ENCODE measurements at places on chromosomes 1 and 21.

DNA sequence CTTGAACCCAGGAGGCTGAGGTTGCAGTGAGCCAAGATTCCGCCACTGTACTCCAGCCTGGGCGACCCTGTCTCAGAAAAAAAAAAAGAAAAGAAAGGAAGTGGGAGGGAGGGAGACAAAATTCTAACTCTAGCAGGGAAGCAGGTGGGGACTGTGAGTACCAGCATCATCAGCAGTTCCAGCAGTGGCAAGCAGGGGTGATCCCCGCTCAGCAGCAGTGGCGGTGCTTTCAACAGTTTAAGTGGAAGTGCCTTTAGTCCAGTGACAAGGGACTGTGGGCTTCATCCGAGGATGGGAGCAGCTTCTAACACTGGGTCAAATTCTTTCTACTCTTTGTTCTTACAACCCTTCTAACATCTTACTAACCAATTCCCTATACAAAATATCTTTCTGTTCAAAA, 858.1 kb upstream of the ADAMTS5 start:
- DNase-seq, result no peak

DNA sequence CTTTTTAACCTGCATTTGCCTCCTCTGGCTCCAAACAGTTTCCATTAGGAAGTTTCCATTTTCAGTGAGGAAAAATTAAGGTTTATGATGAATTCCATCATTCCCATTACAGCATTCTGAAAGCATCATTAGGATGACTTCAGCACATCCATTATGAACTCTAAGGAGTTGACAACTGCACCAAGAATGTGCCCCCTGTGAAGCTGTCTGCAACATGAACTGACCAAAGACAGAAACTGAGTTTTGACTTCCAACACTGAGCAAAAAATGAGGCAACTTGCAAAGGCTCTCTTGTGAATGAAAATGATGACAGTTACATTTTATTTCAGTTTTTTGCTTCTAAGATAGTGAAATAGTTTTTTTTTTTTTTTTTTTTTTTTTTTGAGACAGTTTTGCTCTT, 18.3 kb upstream of the KCNE1 start:
- DNase-seq, result peak; percentile 82

DNA sequence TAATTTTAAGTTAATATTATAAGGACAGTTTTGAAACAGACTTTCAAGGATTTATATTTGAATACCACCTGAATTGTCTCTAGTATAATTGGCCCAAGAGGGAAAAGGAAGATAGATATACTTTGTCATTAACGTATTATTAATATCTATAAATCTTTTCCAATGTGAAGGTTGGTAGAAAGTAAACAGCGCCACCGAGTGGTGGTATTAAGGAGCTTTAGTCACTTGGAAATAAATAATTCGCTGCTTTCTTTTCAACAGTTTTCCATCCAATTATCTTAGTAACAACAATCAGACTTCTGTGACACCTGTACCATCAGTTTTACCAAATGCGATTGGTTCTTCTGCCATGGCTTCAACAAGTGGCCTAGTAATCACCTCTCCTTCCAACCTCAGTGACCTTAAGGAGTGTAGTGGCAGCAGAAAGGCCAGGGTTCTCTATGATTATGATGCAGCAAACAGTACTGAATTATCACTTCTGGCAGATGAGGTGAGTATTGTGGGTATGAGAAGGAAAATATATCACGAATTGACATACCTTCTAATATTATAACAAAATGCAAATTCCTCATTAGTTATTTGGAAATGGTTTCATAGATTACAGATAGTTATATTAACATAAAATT, 37.7 kb downstream of the SH3GLB1 start:
- peak; percentile 51 for DNase-seq

DNA sequence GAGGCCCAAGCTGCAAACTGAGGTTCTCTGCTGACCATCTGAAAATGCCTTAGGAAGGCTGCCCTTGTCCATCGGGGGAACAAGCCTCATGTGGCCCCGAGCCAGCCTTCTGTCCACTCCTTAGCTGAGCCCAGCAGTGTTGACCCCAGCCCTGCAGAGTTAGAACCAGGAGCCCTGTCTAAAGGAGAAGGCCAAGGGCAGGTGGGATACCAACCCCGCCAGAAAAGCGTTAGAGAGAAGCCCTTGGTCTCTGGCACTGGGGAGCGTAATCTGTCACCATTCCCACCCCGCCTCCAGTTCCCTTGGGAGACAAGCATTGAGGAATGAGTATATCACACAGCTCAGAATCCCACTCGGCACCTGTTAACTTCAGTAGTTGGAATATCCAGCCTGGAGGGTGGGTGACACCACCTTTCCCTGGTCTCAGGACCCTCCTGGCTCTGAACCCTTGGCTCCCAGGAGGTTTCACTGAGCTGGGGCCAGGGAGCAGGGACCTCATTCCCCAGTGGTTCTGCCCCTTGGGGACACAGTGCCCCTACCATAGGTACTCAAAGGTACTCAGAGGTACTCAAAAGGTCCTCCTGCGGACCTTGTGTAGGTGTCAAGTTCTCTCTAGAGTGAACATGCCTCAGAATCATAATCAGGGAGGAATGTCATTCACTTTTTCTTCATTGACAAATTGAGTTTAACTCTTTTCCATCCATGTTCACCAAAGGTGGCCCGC, 16.4 kb downstream of the ETS2 start:
- no peak for DNase-seq

- DNase-seq, result peak; percentile 57
Measured at GRCh38 chr1:52056937-52057231, 789 bp downstream of the BTF3L4 start.

DNA sequence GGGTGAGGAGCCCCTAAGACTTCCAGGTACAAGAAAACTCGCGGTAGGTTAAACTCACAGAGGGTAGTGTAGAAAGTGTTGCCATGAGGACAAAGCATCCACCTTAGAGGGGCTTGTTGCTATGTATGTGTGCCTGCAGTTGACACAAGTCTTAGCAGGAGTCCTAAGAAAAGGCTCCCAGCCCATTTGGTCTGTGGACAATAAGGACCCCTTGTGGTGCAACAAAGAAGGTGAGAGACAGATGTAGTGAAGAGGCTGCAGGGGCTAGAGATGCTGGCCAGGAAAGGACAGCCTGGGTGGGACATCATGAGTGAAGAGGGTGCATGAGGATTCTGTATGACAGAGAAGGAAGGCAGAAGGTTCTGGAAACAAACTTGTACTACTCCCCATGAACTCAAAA, 36.3 kb upstream of the IL10 start:
- DNase-seq, result peak; percentile 55

DNA sequence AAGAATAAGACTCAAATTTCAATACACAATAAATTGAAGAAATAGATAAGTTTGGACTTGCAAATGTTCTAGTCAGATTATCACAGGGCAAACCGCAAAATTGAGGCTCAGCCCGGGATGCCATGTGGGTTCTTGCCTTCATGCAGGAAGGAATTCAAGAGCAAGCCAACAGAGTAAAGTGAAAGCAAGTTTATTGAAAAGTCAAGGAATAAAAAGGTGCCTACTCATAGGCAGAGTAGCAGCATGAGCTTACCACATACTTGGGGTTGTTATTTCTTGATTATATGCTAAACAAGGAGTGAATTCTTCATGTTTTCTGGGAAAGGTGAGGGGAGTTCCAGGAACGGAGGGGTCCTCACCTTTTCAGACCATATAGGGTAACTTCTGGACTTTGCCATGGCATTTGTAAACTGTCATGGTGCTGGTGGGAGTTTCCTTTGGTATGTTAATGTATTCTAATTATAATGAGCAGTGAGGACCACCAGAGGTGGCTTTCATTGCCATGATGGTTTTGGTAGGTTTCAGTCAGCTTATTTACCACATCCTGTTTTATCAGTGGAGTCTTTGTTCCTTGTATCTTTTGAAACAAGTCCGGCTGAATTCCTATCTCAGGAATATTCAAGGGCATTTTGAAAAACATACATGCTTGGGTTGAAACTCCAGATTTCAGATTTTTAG, 2.0 kb upstream of the OR2AK2 start:
- no peak for DNase-seq

GRCh38 chr21:26597031-26597430, 23.9 kb upstream of the CYYR1 start:
- no peak for DNase-seq

DNA sequence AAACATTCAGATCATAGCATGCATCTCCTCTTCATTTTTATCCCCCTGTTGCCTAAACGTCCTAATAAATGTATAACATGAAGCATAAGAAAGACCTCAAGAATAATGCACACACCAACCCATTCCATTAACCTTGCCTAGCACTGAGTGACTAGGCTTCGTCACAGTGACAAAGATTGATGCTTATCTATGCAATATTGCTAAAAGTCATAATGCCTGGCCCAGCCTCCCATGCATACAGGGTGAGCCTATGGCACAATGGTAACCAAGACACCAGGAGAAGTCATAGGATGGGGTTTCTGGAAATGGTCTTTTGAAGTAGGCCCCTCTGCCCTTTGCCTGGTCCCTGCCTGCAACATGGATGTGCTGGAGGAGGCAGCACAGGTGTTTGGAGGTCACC, 33.8 kb downstream of the ABCA4 start:
- no peak for DNase-seq

- DNase-seq, result no peak
Measured at GRCh38 chr1:83709662-83710061, 289.3 kb downstream of the TTLL7 start.

- no peak for DNase-seq
Measured at GRCh38 chr1:8424539-8425116, 106.7 kb downstream of the SLC45A1 start.

DNA sequence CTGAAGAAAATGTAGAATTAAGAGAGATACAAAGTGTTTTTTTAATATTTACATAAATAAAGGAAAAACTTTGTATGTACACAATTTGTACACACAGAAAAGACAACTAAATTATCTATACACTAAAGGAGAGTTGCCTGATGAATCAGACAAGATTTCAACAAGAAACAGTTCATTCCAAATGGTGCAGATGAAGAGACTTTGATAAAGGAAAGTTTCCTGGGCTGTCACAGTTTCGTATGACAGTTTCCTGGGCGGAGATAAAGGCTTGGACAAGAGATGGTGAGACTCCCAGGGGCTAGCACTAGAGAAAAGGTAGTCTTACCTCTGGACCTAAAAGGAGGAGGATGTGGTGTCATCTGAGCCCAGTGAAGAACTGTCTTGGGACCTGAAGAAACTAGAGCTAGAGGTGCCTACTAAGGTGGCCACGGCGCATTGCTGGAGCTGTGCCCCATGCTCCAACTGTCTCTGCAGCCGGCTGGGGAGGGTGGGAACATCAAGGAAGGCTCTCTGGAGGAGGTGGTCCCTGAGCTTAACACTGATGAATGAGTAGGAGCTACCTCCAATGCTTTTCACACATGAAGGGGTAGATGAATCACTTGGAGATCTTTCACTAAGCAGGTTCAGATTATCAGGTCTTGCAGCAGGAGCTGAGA, 32.2 kb downstream of the ETS2 start:
- no peak for DNase-seq

- DNase-seq, result no peak
Measured at GRCh38 chr21:21858502-21859334, 860.5 kb downstream of the NCAM2 start.

DNA sequence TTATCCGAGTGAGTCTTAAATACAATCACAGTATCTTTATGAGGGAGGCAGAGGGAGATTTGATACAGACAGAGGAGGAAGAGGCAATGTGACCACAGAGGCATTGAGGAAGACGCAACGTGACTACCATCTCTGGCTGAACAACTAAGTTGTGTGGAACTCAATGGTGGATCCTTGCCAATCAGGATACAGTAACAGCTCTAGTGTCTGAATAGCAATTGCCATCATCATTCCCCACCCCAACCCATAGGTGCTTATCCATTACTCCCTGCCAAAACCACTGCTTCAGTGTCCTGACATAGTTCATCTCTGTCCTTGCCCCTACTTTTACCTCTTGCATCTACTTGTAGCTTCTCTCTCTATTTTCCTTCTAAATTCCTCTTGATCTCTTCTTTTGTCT, 20.5 kb upstream of the RHBDL2 start:
- peak; percentile 86 for DNase-seq

DNA sequence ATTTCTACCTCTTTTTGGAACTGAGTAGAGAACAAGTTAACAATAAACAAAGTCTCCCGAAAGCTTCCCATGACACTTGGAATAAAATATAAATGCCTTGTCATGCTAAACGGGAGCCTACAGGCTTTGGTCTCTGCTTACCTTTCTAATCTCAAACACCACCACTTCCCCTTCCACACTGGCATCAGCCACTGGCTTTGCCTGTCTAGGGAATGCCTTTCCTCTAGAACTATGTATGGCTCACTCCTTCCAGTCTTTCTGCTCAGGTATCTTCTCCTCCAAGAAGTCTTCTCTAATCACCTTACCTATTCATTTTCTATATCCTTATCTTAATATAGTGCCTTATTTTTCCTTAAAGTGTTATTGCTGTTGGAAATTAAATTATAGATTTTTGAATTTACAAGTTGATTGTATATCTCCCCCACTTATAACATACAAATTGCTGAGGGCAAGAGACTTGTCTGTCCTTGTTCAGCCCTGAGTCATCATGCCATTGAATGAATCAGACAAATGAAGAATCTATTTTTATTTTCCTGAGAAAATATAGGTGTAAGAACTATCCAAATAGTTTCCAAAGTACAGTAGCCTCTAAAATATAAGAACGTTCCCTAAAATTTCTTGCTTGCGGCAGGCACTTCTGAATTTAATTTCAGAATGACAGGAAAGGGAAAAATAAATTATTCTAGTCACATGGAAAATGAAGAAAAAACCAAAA, 119.2 kb downstream of the TM2D1 start:
- peak; percentile 81 for DNase-seq

- no peak for DNase-seq
Measured at GRCh38 chr1:115289940-115290339, 48.1 kb downstream of the NGF start.

GRCh38 chr1:34460193-34460592, 283.5 kb downstream of the C1orf94 start:
- DNase-seq, result peak; percentile 6

- DNase-seq, result peak; percentile 63
Measured at GRCh38 chr1:184222652-184223052, 164.2 kb upstream of the C1orf21 start.

DNA sequence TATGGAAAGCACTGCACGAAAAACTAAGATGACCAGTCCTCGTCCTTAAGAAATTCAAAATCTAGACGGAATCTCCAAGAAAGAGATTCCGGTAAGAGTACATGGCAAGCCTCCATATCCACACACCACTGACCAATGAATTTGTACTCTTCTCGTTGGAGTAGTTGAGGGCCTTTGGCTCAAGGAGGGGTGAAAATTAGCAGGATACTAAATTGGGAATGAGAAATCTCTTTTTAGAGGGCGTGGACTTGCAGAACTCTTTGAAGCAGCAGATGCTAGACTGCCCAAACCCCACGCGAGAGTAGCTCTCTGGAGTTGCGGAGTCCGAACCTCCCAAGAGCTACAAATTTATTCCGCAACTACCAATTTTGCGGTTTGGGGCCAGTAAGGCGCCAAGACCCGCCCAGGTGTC, 872 bp upstream of the PPP2R5A start:
- peak; percentile 40 for DNase-seq

- DNase-seq, result peak; percentile 43
Measured at GRCh38 chr1:87362834-87363426, 34.2 kb downstream of the LMO4 start.

GRCh38 chr1:96030312-96030711, 691.3 kb upstream of the PTBP2 start:
- no peak for DNase-seq

Measured in fibroblast of mammary gland (primary cell).